ENCODE measurements at places on chromosomes 6 and 20.

DNA sequence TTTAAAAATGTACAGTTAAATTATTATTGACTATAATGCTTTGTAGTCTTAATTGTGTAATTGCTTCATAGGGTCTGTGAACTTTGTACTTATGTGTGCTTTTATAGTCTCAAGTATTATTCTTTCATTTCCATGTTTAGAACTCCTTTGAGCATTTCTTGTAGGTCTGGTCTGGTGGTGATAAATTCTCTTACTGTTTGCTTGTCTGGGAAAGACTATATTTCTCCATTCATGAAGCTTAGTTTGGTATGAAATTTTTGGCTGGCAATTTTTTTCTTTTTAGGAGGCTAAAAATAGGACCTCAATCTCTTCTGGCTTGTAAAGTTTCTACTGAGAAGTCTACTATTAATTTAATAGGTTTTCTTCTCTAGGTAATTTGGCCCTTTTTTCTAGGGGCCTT is 67.4 kb downstream of the CCDC170 start:
- DNase-seq = no peak

GRCh38 chr6:28134015-28134414 is 7.7 kb upstream of the ZKSCAN8 start:
- no peak for DNase-seq

GRCh38 chr6:32664827-32665362 is 1.6 kb downstream of the HLA-DQB1 start:
- no peak for DNase-seq

GRCh38 chr6:123640567-123641187 is 3.9 kb upstream of the TRDN start:
- no peak for DNase-seq

DNA sequence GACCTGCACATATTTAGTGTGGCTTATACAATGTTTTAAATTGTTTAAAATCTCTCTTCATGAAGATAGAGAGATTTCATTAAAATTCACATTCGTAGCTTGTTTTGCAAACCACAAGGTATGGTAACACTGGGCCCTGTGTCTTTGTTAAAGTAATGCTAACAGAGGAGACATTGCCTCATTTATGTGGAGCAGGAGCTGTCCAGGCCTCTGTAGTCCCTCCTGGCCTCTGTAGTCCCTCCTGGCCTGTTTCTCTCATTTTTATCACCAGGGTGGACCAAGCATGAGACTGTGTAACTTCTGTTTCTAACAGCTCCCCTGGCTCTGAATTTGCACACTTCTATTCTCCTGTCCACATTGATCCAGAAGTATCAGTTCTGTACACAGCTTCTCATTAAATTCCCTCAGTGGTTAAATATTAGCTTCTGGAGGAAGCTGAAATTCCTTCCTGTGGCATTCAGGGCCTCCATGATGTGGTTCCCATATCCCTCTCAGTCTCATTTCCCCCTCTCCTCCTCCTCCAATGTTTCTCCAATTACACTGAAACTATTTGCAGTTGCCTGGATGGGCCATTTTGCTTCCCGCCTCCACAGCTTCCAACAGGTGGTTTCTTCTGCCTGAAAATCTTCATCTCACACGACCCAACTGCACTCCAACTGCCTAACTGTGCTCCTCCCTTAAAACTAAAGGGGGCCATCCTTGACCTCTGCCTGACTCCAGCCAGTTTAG is 340.4 kb downstream of the SYNE1 start:
- no peak for DNase-seq

- DNase-seq = no peak
These were observed 6.7 kb downstream of the TSHZ2 start for GRCh38 chr20:52978851-52979250.

DNA sequence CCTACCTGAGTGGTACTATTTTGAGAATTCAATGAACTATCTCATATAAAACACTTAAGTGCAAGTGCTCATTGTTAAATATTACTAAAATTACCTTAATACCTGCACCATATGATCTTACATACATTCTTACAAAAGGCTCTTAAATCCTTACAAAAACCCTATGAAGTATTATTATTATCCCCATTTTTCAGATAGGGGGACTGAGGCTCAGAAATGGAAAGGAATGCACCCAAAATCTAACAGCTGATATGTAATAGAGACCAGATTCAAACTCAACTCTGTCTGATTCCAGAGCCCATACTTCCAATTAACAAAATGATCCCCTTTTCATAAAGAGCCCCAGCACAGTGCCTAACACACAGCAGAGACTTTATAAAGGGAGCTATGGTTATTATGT is 17.5 kb downstream of the BCL2L1 start:
- no peak for DNase-seq

DNA sequence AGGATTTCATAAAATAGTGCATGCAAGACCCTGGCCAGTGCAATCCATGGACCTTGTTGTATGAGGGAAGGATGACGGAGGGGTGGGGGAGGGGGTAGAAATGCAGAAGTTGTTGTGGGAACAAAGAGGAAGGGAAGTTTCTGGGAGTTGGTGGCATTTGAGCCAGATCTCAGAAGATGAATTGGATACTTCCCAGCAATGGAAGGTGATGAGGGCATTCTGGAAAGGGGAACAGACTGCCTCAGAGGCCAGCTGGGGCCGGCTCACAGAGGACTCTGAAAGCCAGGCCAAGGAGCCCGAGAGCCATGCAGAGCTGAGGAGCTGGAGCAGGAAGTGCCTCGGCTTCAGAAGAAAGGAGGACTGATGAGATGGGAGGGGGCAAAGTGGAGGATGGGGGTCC is 2.7 kb downstream of the TMEM74B start:
- no peak for DNase-seq

GRCh38 chr6:25971187-25971821 is 8.7 kb downstream of the TRIM38 start:
- DNase-seq = no peak

- no peak for DNase-seq
These were observed 20.7 kb downstream of the ZKSCAN3 start for GRCh38 chr6:28370440-28370839.

DNA sequence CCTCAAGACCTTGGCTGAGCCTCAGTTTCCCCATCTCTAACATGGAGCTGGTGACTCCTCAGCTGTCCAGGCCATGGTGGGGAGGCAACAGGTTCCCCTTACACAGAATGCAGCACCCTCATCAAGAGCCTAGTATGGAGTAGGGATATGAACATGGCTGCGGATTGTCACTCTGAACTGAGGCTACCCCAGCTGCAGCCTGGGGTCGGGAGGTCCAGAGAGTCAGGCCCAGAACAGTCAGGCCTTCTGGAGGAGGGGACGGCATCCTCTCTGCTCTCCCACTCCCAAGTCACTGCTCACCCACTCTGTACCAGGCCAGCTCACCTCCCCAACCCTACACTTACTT is 1.4 kb upstream of the FOXS1 start:
- DNase-seq = no peak

- no peak for DNase-seq
These were observed 18.6 kb upstream of the MYT1 start for GRCh38 chr20:64145458-64146300.

DNA sequence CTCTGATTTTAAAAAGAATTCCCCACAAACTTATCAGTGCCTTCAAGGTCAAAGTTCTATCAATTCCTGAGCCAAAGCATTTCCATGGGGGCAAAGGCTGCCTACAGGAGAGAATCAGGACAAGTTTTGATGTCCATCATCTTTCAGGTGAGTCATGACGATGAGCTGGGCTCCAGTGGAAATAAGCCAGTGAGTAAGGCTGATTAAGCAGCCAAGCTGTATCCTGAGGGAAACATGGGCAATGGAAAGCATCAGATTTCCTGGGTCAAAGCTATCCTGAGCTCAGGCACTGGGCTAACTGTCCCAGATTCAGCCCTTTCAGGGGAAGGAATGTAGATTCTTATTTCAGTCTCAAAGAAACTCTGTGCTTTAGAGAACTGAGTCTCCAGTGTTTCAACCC is 377.4 kb downstream of the CD109 start:
- DNase-seq = no peak

GRCh38 chr20:44324343-44324742 is 12.5 kb upstream of the R3HDML start:
- DNase-seq = no peak

DNA sequence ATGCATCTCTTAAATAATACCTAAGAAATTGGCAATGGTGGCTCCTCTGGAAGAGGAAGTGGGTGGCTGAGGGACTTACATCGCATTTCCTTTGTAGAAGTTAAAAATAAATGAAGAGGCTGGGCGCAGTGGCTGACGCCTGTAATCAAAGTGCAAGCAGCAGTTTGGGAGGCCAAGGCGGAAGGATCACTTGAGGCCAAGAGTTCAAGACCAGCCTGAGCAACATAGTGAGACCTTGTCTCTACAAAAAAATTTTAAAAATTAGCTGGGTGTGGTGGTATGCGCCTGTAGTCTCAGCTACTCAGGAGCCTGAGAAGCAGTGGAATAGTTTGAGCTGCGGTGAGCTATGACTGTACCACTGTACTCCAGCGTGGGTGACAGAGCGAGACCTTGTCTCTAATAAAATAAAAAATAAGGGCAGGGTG is 12.2 kb upstream of the NCOA3 start:
- no peak for DNase-seq

- DNase-seq = no peak
These were observed at the start of gene LAMA5 for GRCh38 chr20:62367136-62367632. Gene LAMA5 (minus strand): TSS chr20:62367312. CDS start chr20:62367245, 67 bp downstream.

GRCh38 chr20:50336661-50337060 is 146.0 kb downstream of the CEBPB start:
- no peak for DNase-seq

DNA sequence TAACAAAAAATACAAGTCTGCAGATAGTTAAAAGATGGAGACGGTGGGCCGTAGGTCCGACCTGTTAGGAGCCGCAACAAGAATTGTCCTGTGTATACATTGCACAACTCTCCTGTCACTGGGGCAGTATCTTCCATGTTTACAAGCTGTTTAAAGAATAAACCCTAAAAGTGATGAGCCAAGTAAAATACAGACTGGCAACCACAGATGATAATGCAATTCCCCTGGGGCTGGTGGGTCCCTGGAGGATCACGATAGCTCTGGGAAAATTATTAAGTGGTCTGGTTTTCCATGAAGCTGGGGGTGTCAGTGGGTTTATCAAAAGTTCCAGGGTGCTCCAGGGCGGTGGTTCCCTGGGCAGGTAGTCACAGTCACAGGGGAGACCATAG is 8.1 kb upstream of the FAM50B start:
- no peak for DNase-seq

- DNase-seq = no peak
These were observed 643.8 kb downstream of the HDGFL1 start for GRCh38 chr6:23213193-23213592.

DNA sequence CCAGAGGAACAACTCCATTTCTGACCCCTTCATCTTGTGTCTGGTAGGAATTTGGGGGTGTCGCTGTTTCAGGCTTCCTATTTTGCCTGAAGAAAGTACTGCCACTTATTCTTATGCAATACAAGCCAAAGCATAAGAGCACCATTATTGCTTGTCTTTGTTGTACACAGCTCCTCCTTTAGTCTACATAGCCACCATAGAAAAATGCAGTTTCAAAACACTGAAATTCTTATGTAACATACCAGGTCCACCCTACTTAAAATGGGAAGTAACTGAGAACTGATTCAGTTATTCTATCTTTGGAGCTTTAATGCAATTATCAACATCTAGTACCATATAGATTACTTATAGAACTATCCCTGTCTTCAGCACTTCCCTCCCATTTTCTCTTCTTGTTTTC is 255.5 kb downstream of the ARHGAP18 start:
- DNase-seq = no peak

- DNase-seq = no peak
These were observed 39.4 kb upstream of the KCNK5 start for GRCh38 chr6:39268721-39269120.

DNA sequence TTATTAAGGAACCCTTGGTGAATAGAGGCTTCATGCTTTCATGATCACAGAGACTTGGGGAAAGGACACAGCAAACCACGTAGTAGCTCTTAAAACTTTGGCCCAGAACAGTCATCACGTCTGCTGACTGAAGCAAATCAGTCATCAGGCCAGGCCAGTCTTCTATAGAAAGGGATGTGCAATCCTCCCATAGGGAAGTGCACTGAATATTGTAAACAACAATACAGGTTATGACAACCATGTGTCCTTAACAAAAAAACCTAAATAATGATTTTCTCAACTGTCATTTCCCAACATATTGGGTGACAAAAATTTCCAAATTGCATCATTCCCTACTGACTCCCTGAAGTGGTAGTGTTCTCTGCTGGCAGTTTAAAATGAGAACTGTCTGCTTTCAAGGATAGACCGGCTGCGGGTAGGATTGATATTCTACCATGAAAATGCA is 388.2 kb upstream of the CITED2 start:
- DNase-seq = no peak

DNA sequence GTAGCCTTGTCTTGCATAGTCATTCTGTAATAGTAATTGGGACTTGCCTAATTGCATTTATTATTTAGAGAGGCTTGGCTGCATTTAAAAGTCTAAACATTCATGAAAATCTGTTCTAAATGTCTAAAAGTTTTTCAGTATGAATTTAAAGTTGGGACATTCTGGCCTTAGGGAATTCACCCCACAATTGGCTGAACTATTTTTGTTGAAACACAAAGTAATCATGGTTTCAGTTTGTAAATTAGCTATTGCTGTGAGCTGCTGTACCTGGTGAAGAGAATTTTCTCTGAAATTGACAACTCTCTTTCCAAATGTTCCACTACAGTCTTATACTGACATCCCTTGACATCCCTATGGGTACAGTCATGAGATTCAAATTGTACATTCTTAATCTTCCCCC is 253.0 kb downstream of the FARS2 start:
- DNase-seq = no peak

- no peak for DNase-seq
These were observed 155.9 kb downstream of the MYLK4 start for GRCh38 chr6:2594868-2595267.

GRCh38 chr20:57108218-57108617 is 158.2 kb downstream of the BMP7 start:
- no peak for DNase-seq

DNA sequence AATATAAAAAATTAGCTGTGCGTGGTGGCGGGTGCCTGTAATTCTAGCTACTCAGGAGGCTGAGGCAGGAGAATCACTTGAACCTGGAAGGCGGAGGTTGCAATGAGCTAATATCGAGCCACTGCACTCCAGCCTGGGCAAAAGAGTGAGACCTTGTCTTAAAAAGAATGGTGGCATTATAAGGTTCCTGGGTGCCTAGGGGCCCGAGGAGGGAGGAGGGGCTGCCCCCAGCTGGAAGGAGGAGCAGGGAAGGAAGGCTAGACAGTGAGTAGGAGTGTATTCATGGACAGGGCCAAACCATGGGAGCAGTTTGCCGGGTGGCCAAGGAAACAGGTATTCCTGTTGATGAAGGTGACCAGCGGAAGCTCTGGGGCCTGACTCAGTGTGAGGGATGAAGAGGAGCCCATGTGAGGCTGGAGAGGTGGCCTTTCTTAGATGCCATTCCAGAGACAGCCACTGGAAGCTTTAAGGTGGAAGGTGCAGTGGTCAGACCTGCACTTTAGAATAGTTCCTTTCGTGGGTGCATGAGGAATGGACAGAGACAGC is 24.2 kb downstream of the MANBAL start:
- no peak for DNase-seq

DNA sequence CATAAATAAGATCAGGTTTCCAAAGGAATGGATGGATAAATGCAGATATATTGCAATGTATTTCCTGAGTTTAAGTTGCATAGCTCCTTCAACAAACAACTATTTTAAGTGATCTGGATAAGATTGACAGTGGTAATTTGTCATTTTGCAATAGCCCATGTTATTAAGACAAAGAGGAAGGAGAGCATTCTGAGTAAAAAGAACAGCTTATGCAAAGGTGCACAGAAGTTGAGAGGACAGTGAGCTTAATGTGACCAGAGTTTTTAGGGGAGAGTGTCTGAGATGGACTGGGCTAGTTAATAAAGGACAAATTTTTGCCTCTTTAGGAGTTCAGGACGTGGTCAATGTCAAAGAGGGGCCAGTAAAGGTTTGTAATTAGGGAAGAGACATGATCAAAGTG is 48.8 kb upstream of the FBXO30 start:
- no peak for DNase-seq

GRCh38 chr6:72855471-72855870 is 233.6 kb downstream of the KCNQ5 start:
- no peak for DNase-seq
